ENCODE measurements at places on chromosomes 6 and 20. TPM values are rescaled to one million over a fixed set of nuclear protein-coding genes. Genes with fewer than 3 reads are reported as not detected.

DNA sequence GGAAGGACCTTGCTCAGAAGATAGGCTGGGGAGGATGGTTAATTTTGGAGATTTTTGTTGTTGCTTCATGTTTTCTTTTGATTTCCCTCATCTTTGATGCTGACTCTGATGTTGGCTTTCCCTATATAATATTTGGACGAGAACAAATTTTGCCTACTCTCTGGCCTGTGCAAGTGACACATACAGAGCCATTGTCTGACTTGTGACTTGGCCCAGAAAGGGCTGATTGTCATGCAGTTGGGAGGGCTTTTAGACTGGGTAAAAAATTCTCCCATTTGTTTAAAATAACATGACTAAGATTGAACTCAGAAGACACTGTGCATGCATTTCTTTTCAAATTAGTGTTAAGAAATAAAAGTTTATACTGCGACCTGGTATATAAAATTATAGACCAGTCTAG lies 98.6 kb upstream of the SUPT3H start:
- no peak for DNase-seq

GRCh38 chr6:84072442-84072997 lies 38.9 kb downstream of the MRAP2 start:
- no peak for DNase-seq

DNA sequence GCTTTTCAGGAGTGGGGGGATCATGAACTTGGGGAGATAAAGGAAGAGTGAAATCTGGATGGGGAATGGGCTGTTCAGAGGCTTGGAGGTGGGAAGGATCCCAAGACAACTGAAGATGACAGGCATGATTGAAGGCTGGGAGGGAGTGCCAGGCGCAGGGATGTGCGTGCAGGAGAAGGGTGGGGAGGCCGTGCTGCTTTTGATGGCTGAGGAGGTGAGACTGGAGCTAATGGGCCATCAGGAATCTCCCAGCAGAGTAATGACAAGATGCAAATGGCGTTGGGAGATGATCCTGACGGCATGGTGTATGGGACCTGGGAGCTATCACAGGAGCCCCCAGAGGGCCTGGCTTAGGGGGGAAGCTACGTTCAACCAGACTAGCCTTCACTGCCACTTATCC lies 1.6 kb downstream of the CPNE5 start:
- DNase-seq = no peak

Gene ZBTB46
- total RNA-seq = 19.7 TPM

GRCh38 chr20:35003211-35004031 lies 47.8 kb downstream of the MYH7B start:
- peak; percentile 48 for DNase-seq

Gene SMAP1
- 25.0 TPM for total RNA-seq

GRCh38 chr6:170034294-170034693 lies 256.6 kb downstream of the DLL1 start:
- peak; percentile 48 for DNase-seq

DNA sequence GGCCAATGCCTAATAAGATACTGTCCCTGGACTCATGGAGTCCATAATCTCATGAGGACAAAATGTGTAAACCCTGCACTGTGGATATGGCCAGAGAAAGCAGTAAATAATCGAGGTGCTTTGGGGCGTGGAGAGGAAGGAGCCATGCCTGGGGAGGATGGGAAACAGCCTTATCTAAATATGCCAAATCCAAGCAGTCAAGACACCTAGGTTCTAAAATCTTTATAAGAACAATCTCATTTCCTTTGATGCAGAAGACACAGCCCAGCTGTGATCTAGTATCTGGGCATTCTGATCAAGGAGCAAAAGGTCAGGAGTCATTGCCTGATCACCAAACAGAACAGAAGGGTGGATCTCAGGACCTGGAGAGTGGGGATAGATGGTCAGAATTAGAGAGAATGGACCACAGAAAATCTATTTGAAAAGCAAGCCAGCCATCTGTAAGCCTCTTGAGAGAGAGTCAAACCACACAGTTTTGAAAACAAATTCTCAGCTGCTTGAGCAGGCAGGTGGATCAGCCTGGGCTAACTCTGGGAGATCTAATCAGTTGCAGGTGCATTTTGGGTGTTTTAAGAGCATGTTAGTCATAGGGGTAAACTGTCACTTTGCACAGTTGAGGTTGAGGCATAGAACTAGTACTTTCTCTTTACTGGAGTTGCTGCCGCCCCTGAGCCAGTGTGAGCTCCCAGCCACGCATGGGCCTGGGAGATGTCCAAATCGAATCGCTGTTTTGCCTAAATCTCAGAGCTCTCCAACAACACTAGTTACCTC lies 130.8 kb upstream of the TNFAIP3 start:
- no peak for DNase-seq

All from upper lobe of right lung (tissue), 1 donor.